CD4-positive, alpha-beta T cell (primary cell): ENCODE measurements at places on chromosomes 13 and 19. TPM values are rescaled to one million over a fixed set of nuclear protein-coding genes. Genes with fewer than 3 reads are reported as not detected.

- no peak for DNase-seq
These were observed 161.6 kb downstream of the NDFIP2 start for GRCh38 chr13:79642596-79642995.

DNA sequence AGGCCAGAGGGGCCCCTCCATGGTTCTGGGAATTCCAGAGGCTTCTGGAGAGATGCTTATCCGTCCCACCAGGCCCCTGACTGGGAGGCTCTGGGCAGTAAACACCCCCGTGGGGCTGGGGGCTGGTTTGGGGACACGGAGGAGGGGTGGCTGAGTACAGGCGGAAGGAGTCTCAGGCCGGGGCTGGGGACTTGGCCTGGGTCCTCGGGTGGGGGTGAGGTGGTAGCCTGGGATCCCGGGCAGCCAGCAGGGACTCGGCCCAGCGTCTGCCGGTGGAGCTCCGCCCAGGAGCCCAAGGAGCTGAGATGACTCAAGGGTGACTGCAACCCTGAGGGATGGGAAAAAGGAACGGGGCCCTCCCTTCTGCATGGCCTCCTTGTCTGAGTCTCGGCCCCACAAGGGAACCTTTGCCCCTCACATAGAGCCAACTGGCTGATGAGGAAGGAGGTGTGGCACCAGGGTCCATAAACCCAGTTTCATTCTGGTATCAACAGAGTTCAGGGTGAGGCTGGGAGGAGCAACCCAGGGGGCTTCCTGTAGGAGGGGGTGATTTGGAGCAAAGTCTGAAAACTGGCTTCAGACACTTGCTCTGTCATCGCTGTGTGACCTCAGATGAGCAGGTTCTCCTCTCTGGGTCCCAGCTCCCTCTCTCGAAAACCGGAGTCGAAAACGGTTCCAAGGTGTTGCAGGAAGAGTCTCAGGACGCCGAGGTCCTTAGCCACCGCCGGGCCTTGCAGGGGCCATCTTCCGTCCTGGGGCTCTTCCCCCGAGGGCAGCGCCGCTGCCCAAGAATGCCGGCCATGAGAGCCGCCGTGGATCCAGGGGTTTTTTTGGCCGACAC is 809 bp downstream of the MISP start:
- no peak for DNase-seq

GRCh38 chr13:52399708-52400107 is 6.3 kb downstream of the THSD1 start:
- no peak for DNase-seq

- DNase-seq, result no peak
These were observed 214.2 kb upstream of the MAB21L1 start for GRCh38 chr13:35690581-35691207.

- no peak for DNase-seq
These were observed 49.5 kb downstream of the RFC3 start for GRCh38 chr13:33867472-33867871.

DNA sequence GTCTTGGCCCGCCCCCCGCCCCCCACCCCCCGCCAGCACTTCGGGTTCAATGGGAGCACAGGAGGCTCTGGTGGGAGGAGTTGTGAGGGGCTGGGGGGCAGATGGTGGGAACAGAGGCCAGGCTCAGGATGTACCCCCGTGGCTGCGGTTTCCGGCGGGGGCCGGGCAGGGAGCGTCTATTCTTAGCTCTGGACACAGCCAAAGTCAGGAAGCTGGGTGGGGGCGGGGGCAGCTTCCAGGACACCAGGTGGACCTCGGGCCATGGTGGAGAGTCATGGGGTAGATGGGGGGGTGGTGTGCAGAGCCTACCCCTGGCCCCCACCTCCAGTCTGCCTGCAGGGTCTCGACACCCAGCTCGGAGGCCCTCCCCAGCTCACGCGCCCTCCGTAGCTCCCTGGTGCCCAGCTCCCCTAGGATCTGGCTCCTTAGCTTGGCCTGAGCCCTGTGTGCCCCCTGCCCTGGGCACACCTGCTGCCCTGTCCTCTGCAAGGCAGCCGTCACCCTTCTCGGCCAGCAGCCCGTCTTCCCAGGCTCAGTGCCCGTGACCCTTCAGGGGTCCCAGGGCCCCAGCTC is 2.2 kb upstream of the TBXA2R start:
- DNase-seq, result no peak

GRCh38 chr19:13408889-13409518 is 97.3 kb downstream of the CACNA1A start:
- DNase-seq, result no peak

Gene LMTK3
- total RNA-seq, result 18.9 TPM

Gene C1QTNF9
- not detected for total RNA-seq

Gene AMER2
- total RNA-seq, result not detected
